Muscle of leg (tissue), 16 donors: ENCODE measurements at places on chromosomes 2 and 18. TPM values are rescaled to one million over a fixed set of nuclear protein-coding genes. Genes with fewer than 3 reads are reported as not detected.
A peak's percentile ranks its signal among the peaks of the same experiment; 100 is the strongest.

- peak; percentile 57 for DNase-seq
These were observed 110.7 kb downstream of the QPCT start for GRCh38 chr2:37454851-37455762.

- no peak for DNase-seq
These were observed 480.4 kb downstream of the KCNJ3 start for GRCh38 chr2:155178921-155179320.

GRCh38 chr2:29293830-29294438, 178.7 kb downstream of the CLIP4 start:
- DNase-seq, result peak; percentile 40

- no peak for DNase-seq
These were observed 140.7 kb downstream of the COMMD1 start for GRCh38 chr2:62046141-62046540.

DNA sequence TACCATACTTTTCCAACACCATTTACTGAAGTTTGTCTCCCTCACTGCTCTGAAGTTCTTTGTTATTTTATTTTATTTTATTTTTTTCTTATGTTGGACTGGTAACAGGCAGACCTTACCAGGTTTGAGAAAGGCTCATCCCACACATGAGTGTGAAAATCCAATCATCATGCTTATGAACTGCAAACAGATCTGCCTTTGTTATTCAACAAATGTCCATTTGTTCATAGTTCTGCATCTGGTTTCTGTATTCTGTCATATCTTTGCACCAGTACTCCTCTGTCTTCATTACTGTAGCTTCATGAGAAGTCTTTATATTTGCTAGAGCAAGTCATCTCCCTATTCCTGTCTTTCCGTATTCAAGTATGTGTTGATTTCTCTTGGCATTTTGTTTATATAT, 5.3 kb downstream of the RNU2-63P start:
- DNase-seq, result peak; percentile 61

DNA sequence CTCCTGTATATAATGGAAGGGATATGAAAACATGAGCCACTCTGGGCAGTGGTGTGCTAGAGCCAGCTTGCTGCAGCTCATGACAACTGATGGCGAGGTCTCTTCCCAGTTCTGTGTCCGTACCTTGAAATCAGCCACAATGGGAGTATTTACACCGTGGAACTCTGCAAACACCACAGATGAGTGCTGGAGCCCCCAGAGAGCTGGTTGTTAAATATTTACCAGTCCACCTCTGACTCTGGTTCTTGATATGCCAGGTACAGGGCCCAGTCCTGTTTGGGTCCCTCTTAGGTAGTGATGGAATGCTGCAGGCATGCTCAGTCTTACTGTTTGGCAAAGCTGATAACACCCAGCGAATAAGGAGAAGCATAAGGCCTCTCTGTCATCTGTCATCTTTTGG, 116.1 kb upstream of the GLI2 start:
- no peak for DNase-seq

- DNase-seq, result no peak
These were observed 39.9 kb downstream of the STK17B start for GRCh38 chr2:196131384-196131937.

- no peak for DNase-seq
These were observed 143.7 kb upstream of the RPRM start for GRCh38 chr2:153622285-153622684.

Gene OTOS
- polyA plus RNA-seq, result not detected
